Type B pancreatic cell (in vitro differentiated cells): ENCODE measurements at places on chromosomes 7 and 10.

GRCh38 chr10:6783471-6783870 lies 203.4 kb upstream of the PRKCQ start:
- no peak overlapping the region for H3K4me3 ChIP-seq
- no peak for DNase-seq
- no peak overlapping the region for H3K27ac ChIP-seq
- no peaks in the 10 kb centered on the region for H3K36me3 ChIP-seq
- peaks cover 13% of the 10 kb centered on the region for H3K27me3 ChIP-seq
- no peaks in the 10 kb centered on the region for H3K4me1 ChIP-seq

DNA sequence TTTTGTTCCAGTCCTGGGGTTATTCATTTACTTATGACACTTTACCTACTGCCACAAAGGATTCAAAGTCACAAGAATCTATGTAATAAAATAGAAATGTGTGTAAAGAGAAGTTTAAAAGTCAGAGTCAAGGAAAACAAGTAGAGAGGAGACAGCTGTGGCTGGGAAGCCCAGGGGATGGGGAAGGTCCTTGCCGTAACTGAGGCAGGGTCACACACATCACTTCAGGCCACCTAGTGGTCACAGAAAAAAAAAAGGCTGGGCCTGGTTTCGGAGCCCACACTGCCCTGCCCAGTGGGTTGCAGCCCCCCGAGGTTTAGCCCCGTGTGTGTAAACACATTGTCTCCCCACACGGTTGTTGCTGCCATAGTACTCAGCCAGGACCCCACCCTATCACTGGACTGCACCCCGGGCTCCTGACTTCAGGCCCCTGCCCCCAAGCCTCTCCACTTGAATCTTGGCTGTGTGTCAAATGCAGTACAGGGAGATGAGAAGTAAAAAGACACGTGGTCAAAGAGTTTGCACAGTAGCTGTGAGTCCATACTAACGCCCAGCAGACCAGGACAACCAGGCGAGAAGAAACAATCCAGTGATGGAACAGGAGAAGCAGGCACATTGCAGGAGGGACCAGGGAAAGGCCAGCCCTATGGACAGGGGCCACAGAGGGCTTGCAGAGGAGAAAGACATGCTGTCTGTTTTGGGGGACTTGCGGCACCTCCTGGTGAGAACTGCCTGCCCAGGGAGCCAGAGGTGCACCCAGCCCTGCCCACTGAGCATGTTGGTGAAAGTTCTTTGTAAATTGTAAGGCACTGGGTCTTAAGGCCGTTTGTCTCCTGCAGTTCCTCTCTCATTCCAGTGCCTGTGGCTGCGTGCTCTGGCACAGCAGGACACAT lies 91.4 kb upstream of the MACROH2A2 start:
- no peak overlapping the region for H3K4me3 ChIP-seq
- H3K27ac ChIP-seq, result no peak overlapping the region
- peaks cover 15% of the 10 kb centered on the region for H3K27me3 ChIP-seq

- H3K27me3 ChIP-seq, result peaks cover 8% of the 10 kb centered on the region
- peaks cover 29% of the 10 kb centered on the region for H3K4me1 ChIP-seq
- peaks cover 25% of the 10 kb centered on the region for H3K36me3 ChIP-seq
- H3K4me3 ChIP-seq, result peak overlapping the region; percentile 70
Measured at GRCh38 chr10:93897070-93897780, 3.4 kb downstream of the SLC35G1 start.

DNA sequence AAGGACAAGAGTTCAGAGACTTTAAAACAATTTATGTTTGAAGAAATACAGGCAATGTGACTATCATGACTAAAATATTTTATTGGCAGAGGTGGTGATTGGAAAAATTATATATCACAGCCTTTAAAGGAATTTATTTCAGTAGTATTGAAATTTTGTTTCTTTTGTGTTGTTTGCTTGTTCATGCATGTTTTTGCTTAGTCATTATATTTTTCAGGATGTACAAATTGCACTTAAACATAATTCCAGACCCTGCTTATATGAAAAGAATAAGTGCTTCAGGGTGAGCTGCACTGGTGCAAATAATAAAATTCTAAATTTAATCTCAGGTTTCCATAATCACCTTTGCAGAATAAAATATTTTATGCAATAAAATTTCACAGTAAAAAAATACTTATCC lies 283.3 kb downstream of the PPP1R3A start:
- H3K36me3 ChIP-seq, result no peaks in the 10 kb centered on the region
- no peak overlapping the region for H3K4me3 ChIP-seq
- no peaks in the 10 kb centered on the region for H3K4me1 ChIP-seq
- H3K27ac ChIP-seq, result no peak overlapping the region
- DNase-seq, result no peak
- no peaks in the 10 kb centered on the region for H3K27me3 ChIP-seq

- H3K36me3 ChIP-seq, result no peaks in the 10 kb centered on the region
- H3K27me3 ChIP-seq, result peaks cover 3% of the 10 kb centered on the region
- peaks cover 4% of the 10 kb centered on the region for H3K4me1 ChIP-seq
Measured at GRCh38 chr10:52780391-52781155, 8.0 kb upstream of the MBL2 start.

GRCh38 chr10:34886906-34887642 lies 72.0 kb upstream of the PARD3 start:
- DNase-seq, result no peak
- no peaks in the 10 kb centered on the region for H3K27me3 ChIP-seq
- H3K27ac ChIP-seq, result no peak overlapping the region
- H3K36me3 ChIP-seq, result peaks cover 4% of the 10 kb centered on the region
- peaks cover 21% of the 10 kb centered on the region for H3K4me1 ChIP-seq

GRCh38 chr10:6755781-6756460 lies 175.8 kb upstream of the PRKCQ start:
- H3K36me3 ChIP-seq, result no peaks in the 10 kb centered on the region
- no peak for DNase-seq
- H3K27ac ChIP-seq, result no peak overlapping the region
- no peak overlapping the region for H3K4me3 ChIP-seq
- peaks cover 75% of the 10 kb centered on the region for H3K27me3 ChIP-seq
